AML-193 (cell line): ENCODE measurements at places on chromosomes 5 and 9.

- DNase-seq = peak; percentile 88
Observed at GRCh38 chr9:35553670-35554543, 51.2 kb upstream of the TESK1 start.

DNA sequence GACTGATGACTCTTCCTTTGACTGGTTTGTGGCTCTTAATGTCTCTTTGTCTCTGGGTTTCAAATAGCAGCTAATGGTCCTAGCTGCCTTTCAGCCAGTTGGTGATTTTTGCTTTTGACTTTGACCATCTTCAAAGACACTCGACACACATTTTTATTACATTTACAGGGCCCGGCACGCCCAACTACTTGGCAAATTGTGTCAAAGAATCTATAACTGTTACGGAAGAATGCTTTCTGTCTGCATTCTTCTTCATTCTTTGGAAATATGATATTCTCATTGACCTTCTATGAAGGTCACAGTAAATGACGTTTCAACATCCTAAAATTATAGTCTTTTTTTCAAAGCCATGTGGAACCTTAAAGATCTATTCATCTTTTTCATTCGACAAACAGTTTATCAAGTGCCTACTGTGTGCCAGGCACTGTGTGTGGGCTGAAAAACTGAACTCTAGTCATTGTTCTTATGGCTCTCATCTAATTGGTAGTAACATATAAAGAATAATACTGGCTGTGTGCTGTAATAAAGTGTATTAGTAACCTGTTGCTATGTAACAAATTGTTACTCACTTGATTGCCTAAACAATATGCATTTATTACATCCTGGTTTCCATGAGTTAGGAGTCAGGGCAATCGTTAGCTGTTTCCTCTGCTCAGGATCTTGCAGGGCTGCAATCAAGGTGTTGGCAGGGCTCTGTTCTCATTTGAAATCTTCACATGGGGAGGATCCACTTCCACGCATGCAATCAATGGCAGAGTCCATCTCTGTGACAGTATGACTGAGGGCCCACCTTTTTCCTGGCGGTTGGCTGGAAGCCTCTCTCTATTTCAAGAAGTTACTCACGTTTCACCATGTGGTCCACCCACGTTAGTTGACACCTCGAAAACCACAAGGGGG is 7.0 kb upstream of the WHRN start:
- DNase-seq = no peak

DNA sequence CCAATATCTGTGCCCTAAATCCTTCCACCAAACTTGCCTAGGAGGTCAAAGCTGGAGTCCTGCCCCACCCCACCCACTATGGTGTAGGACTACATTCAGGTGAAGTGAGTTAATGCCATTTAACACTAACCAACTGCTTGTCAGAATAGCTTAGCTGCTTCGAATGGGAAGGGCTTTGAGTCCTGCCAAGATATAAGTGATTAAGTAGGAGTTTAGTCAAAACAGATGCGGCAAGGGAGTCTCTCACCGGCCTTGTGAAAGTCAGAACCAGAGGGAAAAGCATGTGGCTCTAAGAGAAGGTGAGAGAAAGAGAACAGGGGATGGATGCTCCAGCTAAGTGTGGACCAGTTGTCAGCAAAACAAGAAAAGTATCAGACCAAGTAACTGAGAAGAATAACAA is 132.6 kb downstream of the SPOCK1 start:
- no peak for DNase-seq

- peak; percentile 41 for DNase-seq
Observed at GRCh38 chr9:32906213-32906612, 95.2 kb downstream of the APTX start.

- peak; percentile 97 for DNase-seq
Observed at GRCh38 chr9:137223078-137223970, 1.3 kb upstream of the RNF208 start.

DNA sequence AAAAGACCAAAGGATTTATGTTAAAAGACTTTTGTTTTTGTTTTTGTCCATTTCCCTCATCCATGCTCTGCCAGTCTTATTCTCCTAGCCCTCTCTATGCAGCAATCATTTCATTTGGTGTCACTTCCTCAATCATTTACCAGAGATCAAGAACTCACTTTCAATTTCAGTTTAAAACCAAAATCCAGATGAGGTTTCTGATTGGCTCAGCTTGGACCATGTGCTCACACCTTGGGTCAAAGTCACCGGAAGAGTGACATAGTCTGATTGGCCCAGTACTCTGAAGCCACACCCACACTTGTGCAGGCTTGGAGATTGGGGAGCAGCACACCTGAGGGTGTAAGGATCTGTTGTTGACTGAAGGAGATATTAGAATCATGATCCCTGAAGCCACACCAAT is 79.6 kb downstream of the TLR4 start:
- peak; percentile 61 for DNase-seq

DNA sequence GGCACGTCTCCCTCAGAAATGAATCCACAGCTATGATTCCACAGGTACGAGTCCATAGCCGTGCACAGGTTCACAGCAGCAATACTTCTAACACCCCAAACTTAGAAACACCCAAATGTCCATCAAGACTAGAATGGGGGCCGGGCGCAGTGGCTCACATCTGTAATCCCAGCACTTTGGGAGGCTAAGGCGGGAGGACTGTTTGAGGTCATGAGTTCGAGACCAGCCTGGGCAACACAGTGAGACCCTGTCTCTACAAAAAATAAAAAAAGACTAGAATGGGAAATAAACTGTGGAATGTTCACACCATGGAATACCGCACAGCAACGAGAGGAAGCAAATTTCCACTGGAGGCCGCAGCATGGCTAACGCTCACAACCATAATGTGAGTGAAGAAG is 4.3 kb upstream of the DOLPP1 start:
- DNase-seq = no peak

GRCh38 chr5:132459983-132460838 is 30.4 kb downstream of the IRF1 start:
- peak; percentile 85 for DNase-seq

GRCh38 chr9:131275332-131276093 is 797 bp downstream of the FAM78A start:
- peak; percentile 10 for DNase-seq

DNA sequence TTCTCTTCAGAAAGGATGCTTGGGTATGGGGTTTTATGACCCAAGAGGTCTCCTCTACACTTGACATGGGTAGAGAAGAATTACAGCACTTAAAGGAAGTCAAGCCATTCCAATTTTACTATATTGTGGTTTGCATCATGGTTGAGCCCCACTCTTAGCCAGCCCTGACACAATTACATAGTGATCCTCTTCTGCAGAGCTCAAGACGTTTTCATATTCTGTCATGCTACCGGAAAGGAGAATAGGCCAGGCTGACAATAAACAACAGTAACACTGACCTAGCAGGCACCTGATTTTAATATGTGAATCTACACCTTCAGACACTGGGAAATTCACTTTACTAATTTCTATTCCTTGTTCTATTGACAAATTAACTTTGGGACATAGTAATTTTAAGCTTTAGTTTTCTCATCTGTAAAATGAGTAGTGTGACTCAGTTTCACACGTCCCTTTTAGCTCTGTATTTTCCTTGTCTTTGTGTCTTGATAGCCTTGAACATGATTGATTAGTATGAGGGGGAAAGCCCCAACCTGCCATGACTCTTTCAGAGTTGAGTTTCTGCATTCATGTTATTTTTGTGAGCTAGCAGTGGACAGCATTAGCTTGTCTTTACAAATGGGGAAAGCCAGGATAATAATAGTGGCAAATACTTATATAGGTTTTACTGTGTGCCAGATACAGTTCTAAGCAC is 83.8 kb downstream of the SV2C start:
- DNase-seq = no peak

- no peak for DNase-seq
Observed at GRCh38 chr5:173237875-173238220, 2.8 kb upstream of the NKX2-5 start.

- no peak for DNase-seq
Observed at GRCh38 chr9:109455861-109456260, 42.2 kb downstream of the PTPN3 start.

- DNase-seq = no peak
Observed at GRCh38 chr5:122063836-122064235, 14.2 kb downstream of the LOX start.

GRCh38 chr5:136012041-136012804 is 16.6 kb upstream of the TGFBI start:
- DNase-seq = peak; percentile 95

GRCh38 chr5:127919006-127919796 is 164.4 kb upstream of the SLC12A2 start:
- no peak for DNase-seq

- DNase-seq = no peak
Observed at GRCh38 chr5:135990528-135991255, 35.9 kb upstream of the LECT2 start.

DNA sequence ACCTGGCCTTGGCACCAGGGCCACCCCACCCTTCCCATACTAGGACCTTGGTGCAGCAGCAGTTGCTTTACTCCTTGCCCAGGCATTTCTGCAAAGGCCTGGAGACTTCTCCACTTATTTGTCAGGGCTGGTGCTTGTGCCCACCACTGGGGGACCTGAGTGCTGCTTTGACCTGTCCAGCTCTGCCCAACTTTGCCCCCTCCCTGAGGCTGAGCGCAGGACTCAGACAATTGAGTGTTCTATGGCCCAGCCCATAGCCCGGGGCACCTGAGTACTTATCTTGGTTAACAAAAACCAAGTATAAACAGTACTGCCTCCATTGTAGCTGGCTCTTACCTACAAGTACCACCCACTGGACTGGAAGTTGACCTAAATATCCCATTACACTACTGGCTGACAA is 406.1 kb upstream of the CHD1 start:
- DNase-seq = no peak

GRCh38 chr9:126154182-126154827 is 172.3 kb upstream of the MVB12B start:
- no peak for DNase-seq

GRCh38 chr5:75168026-75168735 is 68.5 kb downstream of the ANKRD31 start:
- no peak for DNase-seq

DNA sequence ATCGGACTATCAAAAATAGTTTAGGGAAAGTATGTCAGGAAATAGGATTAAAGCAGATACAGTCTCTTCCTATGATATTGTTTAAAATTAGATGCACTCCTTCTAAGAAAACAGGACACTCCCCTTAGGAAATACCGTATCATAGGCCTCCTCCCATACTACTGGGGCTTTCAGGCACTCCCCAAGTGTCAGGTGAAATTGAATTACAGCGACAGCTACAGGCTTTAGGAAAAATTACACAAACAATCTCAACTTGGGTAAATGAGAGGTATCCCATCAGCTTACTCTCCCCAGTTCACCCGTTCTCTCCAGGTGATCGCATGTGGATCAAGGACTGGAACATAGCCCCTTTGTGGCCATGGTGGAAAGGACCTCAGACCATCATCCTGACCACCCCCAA is 110.4 kb upstream of the EPB41L4A start:
- DNase-seq = no peak

DNA sequence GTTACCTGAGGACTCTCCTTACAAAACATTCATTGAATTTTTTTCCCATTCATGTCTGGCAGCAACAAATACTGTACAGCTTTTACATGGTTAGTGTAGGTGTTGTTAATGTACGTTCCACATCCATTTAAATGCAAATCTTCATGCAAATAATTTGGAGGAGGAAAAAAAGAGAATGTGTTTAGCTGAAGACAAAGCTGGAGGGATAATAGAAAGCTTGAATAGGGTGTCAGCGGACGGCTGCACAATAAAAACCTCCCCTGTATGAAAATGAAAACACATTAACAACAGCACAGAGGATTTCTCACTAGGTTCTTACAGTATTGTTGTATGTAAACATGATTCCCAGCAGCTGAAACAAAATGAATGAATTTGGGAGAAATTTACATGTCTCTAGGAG is 231.5 kb downstream of the ZNF608 start:
- DNase-seq = no peak

GRCh38 chr5:179422908-179423481 is 77.7 kb upstream of the ADAMTS2 start:
- no peak for DNase-seq

GRCh38 chr5:142946547-142947426 is 176.6 kb downstream of the ARHGAP26 start:
- DNase-seq = no peak

DNA sequence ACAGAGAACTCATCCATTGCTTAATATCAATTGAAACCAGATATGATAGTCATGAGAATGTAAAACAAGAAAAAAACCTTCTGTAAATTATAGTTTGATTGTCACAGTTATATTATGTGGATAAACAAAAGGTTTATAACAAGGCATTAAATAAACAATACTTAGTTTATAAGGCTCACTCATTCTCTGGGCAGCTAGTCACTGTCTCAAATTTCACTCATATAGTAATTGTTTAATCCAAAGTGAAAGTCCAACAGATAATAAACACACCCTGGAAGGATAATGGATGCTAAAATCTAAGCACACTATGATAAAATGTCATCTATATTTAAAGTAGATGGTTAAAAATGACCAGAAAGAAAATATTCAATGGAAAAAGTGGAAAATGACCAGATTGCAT is 30.8 kb upstream of the SLC12A2 start:
- no peak for DNase-seq

GRCh38 chr5:127758766-127759283 is 55.6 kb downstream of the CCDC192 start:
- DNase-seq = no peak

GRCh38 chr5:165227515-165227914 is 1722.1 kb downstream of the MAT2B start:
- DNase-seq = peak; percentile 13

- no peak for DNase-seq
Observed at GRCh38 chr5:171309276-171310211, 496 bp downstream of the TLX3 start.

DNA sequence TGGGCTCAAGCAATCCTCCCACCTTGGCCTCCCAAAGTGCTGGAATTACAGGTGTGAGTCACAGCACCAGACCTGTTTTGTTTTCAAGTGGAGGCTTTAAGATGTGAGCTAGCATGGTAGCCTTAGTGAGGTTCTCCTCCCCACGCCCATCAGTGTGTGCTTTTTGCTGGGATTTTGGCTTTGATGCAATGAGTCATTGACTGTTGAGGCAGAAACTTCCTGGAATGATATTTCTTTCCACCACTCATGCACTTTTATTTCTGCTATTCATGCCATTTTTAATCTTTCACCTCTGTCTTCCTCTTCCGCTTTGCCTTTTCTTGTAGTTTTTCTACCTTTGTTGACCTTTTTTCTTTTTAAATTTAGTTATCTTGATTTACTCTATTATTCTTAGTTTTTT is 4.2 kb upstream of the NFIL3 start:
- DNase-seq = no peak

GRCh38 chr5:141966963-141967333 is 2.0 kb upstream of the RNF14 start:
- DNase-seq = no peak

DNA sequence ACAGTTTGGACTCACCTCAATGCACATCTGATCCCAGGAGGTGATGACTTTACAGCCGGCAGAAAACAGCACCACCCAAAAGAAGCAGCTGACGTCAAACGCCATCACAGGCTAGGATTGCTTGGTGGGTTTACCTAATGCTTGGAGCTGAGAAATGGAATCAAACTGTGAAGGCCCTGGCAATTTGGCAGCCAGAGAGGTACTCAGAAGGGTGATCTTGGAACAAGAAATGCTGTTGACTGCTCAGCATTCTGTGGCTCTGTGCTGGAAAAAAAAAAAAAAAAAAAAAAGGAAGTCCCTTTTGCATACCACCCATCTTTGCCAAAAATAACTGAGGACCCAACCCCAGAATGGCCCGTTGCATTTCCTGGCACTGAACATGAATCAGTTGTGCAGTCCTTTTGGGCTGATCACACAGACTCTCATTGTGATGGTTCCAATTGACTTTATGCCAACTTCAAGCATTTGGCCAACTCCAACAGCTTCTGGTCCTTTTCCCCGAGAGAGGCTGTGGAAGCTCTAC is at the start of gene CD180:
CD180 (minus strand) TSS at position 263 of the 523 bp plus-strand sequence; CDS start at position 105, 158 bp downstream.
- no peak for DNase-seq

- DNase-seq = no peak
Observed at GRCh38 chr9:86794391-86795046, 152.8 kb downstream of the GAS1 start.
